Activated CD8-positive, alpha-beta memory T cell treated with anti-CD3 and anti-CD28 coated beads for 1 hour (primary cell): ENCODE measurements at places on chromosomes 3 and 15.

DNA sequence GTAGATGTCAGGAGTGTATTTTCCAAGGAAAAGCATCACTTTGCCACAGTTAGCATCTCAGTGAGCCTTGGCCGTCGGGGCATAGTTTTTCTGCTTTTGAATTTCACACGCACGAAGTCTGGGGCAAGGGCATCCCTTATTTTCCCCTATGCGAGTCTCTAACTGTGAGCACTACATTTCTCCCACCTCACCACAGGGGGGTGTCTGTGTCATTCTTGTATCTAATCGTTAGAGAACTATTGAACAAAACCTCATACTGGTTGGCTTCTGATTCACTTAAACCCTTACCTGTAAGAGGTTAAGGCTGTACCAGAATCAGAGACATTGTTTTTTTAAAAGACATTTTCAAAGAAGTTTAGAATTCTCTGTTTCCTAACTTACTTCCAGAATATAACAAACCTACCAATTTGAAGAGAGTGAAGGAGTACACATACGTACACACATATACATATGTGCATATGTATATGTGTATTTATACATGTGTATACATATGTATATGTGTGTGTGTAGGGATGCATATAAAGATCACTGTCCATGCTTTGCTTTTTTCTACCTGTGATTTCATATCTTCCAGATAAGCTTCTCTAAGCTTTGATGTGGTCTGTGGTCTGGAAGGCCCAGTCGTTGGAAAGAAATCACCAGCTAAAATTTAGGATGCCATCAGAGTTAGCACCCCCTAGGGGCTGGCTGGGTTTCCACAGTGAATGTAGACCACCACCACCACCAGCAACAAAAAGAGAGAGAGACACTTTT lies 49.4 kb downstream of the MYZAP start:
- no peak for DNase-seq

- no peak for DNase-seq
These were observed 13.3 kb downstream of the STAC start for GRCh38 chr3:36393563-36393962.

- DNase-seq: no peak
These were observed 12.6 kb downstream of the GTF2A2 start for GRCh38 chr15:59644756-59645155.

DNA sequence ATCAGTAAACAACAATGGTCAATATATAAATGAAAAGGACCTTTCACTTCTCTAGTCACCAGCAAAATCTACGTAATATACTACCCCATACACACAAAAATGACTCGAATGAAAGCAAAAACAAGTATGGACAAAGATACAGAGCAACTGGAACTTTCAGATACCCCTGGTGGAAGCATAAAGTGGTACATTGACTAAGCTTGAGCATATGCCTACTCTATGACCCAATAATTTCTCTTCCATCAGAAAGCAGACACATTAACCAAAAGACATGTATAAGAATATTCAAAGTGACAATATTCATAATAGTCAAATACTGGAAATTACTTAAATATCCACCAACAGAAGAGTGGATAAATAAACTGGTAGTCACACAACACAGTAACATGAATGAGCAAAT lies 86.0 kb downstream of the EFL1 start:
- no peak for DNase-seq

DNA sequence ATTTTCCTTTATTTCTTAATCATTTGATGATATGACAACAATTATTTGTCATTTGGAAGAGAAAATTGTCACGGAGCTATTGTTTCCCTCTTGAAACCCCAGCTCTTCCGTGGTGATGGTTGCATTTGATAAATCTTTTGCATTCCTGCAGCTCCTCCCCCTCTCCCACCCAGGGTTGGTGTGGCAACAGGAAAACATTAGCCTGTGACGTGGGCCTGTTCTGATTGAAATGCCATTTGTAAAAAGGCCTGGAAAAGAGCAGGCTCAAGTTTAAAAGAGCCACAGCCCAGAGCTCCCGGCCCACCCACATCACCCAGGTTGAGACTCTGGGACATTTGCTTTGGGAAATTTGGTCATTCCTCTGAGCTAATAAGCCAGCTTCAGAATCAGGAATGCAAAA lies 282.5 kb downstream of the RPLP1 start:
- DNase-seq: no peak

DNA sequence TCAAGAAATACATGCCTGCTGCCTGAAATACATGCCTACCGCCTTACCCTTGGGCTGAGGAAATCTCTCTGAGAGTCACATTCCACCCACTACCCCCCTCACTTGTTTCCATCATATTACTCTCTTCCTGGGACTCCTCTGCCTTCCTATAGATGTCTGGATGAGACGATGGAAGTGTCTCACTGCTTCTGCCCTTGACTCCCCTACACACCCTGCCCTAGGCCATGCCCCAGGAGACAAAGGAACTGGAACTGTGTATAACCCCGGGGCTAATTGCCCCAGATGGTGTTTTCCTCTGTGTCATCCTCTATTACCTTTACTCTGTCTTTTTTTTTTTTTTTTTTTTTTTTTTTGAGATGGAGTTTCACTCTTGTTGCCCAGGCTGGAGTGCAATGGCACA lies 102.0 kb downstream of the GTPBP8 start:
- no peak for DNase-seq

- DNase-seq: no peak
These were observed 211.4 kb upstream of the EPHA3 start for GRCh38 chr3:88896026-88896425.

GRCh38 chr3:5384557-5385236 lies 197.2 kb downstream of the EDEM1 start:
- no peak for DNase-seq

GRCh38 chr3:131200636-131201199 lies 174.0 kb downstream of the NEK11 start:
- DNase-seq: no peak

DNA sequence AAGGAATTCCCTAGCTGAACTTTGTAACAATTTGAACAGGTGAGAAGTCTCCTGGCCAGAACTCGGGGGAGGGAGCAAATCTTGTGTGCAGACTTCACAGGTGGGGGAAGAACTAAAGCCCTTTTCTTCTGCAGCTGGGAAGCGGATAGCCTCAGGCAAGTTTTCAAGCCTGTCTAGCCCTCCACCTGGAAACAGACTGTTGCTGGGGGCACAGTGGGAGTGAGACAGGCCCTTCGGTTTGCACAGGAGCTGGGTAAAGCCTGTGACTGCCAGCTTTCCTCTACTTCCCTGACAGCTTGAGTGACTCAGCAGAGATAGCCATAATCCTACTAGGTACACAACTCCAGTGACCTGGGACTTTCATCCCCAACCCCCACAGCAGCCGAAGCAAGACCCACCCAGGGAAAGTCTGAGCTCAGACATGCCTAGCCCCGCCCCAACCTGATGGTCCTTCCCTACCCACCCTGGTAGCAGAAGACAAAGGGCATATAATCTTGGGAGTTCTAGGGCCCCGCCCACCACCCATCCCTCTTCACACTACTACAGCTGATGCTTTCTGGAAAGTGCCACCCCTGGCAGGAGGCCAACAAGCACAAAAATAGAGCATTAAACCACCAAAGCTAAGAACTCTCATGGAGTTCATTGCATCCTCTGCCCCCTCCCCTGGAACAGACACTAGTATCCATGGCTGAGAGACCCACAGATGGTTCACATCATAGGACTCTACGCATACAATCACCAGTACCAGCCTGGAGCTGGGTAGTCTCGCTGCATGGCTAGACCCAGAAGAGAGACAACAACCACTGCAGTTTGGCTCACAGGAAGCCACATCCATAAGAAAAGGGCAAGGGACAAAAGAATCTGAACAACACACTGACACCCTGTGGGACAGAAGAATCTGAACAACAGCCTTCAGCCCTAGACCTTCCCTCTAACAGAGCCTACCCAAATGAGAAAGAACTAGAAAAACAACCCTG lies 479.0 kb downstream of the RAP2B start:
- DNase-seq: no peak

- no peak for DNase-seq
These were observed 8.8 kb downstream of the ARID3B start for GRCh38 chr15:74549816-74550215.

DNA sequence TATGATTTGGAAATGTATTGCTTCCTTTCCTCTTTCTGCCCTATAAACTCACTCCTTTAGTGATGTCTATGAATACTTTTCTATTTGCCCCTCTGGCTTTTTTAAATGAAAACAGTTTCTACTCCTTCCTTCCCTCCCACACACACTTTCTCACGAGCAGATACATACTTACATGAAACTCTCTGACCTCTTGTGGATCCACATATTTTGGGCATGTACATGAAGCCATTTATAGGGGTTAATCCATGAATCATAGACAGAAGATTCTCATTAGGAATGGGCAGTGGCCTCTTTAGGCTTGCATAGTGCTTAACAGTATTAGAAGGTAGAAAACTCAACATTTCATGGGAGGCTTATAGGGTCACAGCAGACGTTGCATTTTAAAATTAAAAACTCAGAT lies 24.8 kb downstream of the ANAPC13 start:
- DNase-seq: no peak

- DNase-seq: no peak
These were observed 44.3 kb upstream of the FLNB start for GRCh38 chr3:57963811-57964346.

GRCh38 chr15:31360843-31361763 lies 34.5 kb downstream of the KLF13 start:
- no peak for DNase-seq
